ENCODE measurements at places on chromosomes 16 and 17. TPM values are rescaled to one million over a fixed set of nuclear protein-coding genes. Genes with fewer than 3 reads are reported as not detected.

GRCh38 chr16:2149630-2150417 is 1.4 kb downstream of the RAB26 start:
- DNase-seq, result no peak

GRCh38 chr17:14033166-14033565 is 36.1 kb upstream of the COX10 start:
- DNase-seq, result no peak

- DNase-seq, result no peak
Observed at GRCh38 chr17:80781807-80782277, 209.8 kb upstream of the CHMP6 start.

DNA sequence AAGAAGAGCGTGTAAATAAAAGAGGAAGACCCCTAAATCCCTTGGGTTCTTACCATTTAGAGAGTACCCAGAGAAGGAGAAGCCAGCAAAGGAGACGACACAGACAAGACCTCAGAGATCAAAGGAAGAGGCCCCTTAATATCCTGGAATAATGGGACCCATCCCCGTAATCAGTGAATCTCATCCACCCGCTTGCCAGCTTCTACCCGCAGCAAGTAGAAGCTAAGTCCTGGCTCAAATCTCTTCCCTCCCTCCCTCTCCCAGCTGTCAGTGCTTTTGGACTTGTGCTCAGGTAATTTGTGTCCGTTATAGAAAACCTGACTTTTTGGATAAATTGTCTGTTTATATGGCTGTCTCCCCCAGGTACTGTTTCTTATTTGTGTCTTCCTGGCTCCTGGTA is 1.9 kb downstream of the LYRM1 start:
- no peak for DNase-seq

DNA sequence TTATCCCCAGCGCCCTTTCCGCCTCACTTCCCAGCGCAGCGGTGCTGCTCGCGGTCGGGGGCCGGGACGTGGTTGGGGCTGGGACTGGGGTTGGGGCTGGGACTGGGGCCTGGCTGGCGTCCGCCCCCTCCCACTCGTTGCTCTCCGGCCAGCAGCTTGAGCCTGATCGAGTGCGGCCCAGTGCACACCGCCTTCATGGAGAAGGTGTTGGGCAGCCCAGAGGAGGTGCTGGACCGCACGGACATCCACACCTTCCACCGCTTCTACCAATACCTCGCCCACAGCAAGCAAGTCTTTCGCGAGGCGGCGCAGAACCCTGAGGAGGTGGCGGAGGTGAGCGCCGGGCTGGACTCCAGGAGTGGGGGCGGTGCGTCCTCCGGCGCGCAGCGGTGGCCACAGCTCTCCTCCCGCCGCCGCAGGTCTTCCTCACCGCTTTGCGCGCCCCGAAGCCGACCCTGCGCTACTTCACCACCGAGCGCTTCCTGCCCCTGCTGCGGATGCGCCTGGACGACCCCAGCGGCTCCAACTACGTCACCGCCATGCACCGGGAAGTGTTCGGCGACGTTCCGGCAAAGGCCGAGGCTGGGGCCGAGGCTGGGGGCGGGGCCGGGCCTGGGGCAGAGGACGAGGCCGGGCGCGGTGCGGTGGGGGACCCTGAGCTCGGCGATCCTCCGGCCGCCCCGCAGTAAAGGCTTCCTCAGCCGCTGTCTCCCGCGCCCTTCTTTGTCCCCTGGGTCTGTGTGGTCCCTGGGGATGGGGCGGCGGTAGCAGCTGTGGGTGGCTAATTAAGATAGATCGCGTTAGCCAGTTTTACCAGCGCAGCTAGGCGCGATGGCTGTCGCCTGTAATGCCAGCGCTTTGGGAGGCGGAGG is 1.8 kb downstream of the HSD17B1 start:
- peak; percentile 89 for DNase-seq

GRCh38 chr17:44083250-44083849 is 12.8 kb downstream of the G6PC3 start:
- no peak for DNase-seq

GRCh38 chr16:88613911-88614817 is 24.2 kb upstream of the IL17C start:
- no peak for DNase-seq

GRCh38 chr16:6204945-6205344 is 1107.3 kb upstream of the EEF2KMT start:
- DNase-seq, result no peak

GRCh38 chr16:353404-354290 is 1.1 kb upstream of the AXIN1 start:
- DNase-seq, result no peak

DNA sequence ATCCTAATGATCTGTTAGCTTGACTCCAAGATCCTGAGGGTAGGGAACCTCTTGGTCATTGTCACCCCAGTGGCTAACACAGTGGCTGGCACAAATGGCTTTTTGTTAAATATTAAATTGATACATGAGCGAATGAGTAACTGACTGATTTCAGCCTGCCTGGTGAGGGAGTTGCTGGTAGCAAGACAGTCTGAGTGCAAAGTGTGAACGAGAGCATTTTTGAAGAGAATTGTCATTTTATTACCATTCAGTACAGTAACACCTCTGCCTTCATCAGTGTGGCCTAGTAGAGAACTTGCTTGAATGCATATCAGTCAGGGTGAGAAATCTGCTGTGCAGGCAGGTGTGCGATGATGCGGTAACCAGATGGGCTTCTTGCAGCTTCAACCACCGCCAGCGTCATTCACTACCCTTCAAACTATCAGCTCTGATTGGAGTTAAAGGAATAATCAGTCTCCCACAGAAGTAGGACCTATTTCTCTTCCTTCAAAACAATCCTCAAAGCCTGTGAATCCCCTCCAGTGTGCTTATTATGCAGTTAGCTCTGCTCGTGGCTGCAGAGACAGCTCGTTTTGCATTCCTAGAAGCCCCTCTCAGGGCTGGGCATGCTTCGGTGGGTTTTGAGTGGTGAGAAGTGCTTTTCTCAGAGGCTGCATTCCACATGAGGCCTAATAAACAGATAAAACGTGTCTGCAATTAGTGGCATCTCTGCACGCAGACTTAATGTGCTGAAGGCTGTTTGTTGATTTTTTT is 29.0 kb downstream of the HEXIM2 start:
- DNase-seq, result peak; percentile 37

DNA sequence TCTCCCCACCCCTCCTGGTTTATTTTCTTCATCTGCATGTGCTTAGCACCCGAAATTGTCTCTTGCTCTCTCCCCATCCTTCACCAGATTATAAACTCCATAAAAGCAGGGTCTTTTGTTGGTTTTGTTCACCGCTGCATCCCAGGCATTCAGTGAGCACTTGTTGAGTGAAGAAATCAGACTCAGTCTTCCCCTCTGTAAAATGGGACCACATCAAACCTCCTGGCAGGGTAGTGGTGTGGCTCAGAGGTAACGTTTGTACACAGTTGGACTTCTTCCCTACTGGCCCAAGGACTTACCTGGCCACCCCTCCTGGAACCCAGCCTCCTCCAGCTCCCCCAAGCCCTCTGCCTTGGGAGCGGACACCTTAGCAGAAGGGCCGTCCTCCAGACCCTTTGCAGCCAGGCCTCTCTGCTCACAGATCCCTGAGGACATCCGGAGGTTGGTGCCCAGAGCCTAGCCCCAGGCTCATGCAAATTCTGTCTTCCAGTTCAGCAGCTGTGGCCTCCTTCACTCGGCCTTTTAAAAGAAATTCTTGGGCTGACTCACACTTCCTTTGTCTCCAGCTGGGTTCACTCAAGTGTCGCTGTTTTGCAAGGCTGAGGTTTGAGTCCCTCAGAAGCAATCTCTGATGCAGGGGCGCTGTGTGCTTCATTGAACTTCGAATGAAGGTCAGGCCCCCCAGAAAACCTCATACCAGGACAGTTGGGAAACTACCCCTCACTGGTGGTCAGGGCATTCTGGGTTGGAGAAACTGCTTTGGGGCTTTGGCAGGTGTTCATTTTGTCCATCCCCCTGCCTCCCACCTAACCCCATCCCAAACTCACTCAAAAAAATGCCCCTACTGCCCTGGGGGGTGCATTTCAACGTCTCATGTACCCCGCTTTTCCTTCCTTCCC is 16.8 kb upstream of the RMI2 start:
- DNase-seq, result peak; percentile 72

ANKRD40CL gene
- not detected for total RNA-seq

LHX1 gene
- total RNA-seq, result not detected

ALOX12B gene
- not detected for total RNA-seq

TTYH2 gene
- total RNA-seq, result 12.4 TPM
